NCI-H460 (cell line): ENCODE measurements at places on chromosomes 6 and 20.
A peak's percentile ranks its signal among the peaks of the same experiment; 100 is the strongest.

- peak; percentile 75 for DNase-seq
Measured at GRCh38 chr20:58692579-58693225, at the start of gene NPEPL1. Gene NPEPL1, plus strand, starts transcription at chr20:58692800. Its CDS starts 101 bp downstream, at chr20:58692901.

DNA sequence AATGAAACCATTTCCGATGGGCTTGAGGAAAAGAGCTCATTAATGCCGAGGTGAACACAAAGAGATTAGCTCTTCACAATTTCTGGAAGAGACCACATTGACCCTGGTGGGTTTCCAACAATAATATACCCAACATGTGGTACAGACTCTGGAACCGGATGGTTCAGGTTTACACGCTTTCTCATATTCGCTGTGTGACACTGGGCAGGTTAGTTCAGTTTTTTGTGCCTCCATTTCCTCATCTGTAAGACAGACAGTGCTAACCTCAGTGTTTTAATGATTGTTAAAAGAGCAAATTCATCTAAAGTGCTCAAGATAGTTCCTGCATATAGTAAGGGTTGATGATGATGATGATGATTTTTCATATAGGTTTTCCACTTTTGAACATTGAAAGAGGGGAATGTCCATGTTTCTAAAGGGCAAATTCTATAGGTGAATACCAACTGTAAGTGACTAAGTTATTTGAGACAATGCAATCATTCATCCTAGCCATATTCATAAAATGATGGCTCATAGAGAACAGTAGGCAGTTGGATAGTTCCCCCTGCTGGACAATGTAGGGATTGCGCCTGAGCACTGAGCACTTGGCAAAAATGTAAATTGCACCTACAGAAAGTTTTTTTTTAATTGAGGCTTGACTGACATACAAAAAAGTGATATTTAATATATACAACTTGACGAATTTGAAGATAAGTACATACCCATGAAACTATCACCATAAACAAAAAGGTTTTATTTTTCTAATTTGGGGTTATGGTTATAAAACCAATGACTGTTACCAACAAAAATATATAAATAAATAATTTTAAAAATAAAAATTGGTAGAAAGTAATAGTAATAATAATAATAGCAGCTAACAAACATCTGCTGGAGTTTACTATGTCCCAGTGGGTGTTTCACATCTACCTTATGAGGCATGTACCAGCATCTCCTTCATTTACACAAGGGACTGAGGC lies 2.1 kb upstream of the PERP start:
- peak; percentile 68 for DNase-seq

DNA sequence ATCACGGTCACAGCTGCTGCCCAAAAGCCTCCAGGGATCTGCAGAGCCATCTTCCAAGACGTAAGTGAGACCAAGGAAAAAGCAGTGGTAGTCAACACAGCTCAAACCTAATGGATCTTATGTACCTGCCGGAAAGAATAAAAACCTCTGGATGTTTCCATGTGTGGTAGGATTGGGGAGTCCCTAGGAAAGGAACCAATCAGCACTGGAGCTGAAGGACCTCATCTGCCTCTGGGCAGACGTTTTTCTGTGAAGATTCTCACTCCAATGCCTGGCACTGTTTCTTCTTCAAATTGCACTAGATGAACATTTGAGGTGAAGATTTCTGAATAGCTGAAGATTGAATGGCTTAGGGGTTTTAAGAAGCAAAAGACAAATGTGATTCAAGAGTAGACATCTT lies at the start of gene HLA-DQB2:
Gene HLA-DQB2 (minus strand): TSS at position 112 of the 400 bp plus-strand sequence. CDS start 62 bp downstream, at position 50.
- DNase-seq = no peak

DNA sequence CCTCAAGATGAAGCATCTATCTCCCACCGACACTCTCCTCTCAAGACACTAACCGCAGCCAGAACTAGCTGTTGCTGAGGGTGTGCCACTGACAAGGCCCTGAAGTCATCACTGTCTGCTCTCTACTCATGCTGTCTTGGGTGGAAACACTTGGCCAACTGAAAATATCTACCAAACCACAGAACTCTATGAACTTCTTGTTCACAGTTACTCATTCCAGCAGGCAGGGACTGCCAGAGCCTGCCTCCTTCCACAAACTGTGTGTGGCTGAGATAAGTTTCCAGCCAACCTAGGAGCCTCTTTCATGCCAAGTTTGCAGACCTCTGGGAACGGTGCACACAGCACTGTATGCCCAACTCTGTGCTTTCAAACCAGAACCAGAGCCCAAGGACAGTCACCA lies 45.5 kb upstream of the NXT1 start:
- no peak for DNase-seq

GRCh38 chr6:21438986-21439352 lies 154.6 kb upstream of the SOX4 start:
- DNase-seq = no peak

DNA sequence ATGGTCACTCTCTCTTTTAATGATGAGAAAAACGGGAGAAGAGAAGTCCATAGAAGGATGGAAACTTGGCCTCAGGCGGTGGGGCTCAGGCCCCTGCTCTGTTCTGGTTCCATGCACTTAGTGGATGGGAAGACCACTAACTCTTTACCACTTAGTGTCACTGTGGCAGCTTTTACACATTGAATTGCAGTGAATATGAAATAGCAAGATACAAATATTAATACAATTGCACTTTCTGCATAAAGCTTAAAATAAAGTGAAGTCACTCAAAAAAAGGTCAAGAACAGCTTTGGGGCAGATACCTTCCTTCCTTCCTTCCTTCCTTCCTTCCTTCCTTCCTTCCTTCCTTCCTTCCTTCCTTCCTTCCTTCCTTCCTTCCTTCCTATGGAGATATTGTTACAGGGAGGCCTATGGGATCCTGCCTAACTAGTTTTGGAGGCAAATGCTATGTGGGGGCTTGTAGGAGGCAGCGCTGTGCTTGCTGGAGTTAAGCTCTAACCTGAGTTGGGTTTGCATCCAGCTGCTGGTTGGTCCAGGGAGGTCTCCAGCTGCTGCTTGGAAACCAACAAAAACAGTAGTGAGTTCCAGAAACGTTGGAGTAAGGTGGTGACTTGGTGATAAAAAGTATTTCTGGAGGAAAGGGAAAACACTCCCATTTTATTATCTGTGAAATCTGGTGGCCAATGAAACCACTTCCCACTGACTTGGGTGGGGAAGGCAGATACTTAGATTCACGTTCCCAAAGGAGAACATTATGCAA lies 62.3 kb upstream of the NKX2-2 start:
- no peak for DNase-seq

DNA sequence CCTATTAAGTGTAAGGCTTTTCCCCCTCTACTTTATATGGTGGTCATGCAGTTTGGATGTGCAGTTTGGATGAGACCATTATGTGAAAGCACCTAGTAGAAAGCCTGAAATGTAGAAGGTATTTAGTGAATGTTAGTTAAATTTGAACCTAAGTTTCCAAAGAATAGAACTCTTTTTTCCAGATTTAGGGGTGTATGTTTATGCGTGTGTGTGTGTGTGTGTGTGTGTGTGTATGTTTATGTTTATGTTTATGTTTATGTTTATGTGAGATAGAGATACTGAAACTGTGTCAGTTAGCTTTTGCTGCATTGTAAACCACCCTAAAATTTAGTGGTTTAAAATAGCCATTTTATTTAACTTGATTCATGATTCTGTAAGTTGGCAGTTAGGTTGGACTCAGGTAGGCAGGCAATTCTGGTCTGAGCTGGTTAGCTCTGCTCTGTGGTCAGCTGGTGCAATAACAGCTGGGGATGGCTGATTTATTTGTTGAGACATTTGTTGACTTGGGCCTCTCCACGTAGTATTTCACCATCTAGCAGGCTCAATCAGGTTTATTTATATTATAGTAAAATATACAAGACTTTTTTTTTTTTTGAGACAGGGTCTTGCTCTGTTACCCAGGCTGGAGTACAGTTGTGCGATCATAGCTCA lies 54.0 kb downstream of the STK4 start:
- no peak for DNase-seq

- no peak for DNase-seq
Measured at GRCh38 chr6:40722091-40722490, 134.9 kb upstream of the LRFN2 start.

- no peak for DNase-seq
Measured at GRCh38 chr6:34638834-34639736, 57.5 kb downstream of the ILRUN start.
